Esophagus squamous epithelium (tissue), 5 donors: ENCODE measurements at places on chromosomes 3 and 15. TPM values are rescaled to one million over a fixed set of nuclear protein-coding genes. Genes with fewer than 3 reads are reported as not detected.

DNA sequence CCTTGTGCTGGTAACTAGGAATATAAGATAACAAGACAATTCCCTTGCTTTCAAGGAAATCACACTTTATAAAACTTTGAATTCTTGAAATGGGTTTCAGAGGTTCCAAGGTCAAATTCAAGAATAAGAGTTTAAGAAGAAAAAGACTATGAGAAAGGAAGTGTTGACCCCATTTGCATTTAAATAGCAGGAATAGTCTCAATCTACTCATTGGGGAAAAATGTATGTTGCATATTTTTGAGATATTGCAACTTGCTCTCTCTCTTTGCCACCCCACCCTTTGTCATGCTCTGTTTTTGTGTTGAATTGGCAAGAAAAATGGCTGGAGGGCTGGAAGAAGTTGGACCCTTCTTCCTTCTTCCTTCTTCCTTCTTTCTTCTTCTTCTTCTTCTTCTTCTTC is 699.2 kb downstream of the TUSC7 start:
- DNase-seq, result no peak

DNA sequence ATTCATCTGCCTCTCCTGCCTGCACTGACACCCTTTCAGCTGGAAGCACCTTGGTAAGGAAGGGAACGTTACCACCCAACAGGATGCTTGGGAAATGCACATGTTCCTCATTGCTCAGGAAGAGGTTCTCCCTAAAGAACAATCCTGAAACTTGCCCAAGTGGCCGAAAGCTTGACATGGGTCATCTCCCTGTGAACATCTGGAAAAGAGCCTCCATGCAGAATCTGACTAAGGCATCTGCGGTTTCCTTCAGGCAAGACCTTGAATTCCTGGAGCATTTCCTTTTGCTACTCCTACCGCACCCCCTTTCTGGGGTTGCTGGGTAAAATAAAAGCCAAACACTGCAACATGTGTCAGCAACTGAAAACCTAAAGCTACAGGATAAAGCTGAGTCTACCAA is 68.7 kb upstream of the SNRK start:
- no peak for DNase-seq

GRCh38 chr15:38464675-38465074 is 10.7 kb downstream of the FAM98B start:
- DNase-seq, result no peak

DNA sequence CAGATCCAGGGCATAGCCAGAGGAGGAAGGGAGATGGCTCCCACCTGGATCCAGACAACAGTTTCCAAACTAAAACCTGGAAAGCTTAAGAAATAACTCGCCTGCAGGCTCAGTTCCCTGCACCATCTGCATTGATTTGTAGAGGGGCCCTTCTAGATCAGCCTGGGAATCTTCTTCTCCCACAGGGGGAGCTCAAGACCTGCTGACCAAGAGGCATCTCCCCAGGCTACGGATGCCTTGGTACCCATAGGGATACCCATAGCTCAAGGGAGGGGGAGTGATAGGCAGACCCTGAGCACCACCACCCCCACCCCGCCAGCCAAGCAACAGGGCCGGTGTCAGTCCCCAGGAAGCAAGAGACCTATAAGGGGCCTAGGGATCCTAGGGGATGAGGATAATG is 28.0 kb upstream of the DCLK3 start:
- no peak for DNase-seq

GRCh38 chr3:132256989-132257388 is 60.2 kb upstream of the ACP3 start:
- DNase-seq, result no peak

The TRIM59 gene
- 14.7 TPM for total RNA-seq
